ENCODE measurements at places on chromosomes 1 and 21.

DNA sequence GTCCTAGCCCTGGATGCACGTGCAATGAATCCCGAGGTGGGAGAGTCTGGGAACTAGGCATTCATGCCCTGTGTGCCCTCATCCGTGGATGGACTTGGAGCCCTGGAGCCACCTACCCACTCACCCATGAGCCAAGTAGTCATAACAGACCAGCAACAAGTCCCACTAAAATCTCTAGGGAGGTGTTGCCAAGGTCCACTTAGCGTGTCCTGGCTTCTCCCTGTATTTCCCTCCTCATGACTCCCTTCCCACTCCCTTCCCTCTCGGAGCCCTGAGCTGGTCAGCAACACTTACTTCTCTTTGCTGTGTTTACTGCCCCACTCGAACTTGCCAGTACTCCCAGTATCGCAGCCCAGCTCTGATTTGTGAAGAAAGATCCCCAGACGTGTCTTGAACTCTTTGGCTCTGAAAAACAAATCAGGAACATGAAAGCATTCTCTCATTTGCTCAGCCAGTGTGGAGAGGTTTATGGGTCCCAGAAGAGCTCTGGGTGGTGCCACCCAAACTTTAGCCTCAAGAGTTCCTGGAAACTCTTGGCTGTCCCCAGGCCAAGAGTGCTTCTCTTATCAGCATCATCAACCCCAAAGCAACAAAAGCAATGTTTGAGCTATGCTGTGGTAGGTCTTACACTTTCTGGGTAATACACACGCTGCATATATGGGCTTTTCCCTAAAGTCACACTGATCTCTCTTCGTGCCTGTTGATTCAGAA is 1.1 kb downstream of the RGS16 start:
- DNase-seq: no peak

- no peak for DNase-seq
Measured at GRCh38 chr1:165532053-165532452, 11.7 kb upstream of the LRRC52 start.

- DNase-seq: no peak
Measured at GRCh38 chr1:61446531-61446991, 278.4 kb downstream of the TM2D1 start.

DNA sequence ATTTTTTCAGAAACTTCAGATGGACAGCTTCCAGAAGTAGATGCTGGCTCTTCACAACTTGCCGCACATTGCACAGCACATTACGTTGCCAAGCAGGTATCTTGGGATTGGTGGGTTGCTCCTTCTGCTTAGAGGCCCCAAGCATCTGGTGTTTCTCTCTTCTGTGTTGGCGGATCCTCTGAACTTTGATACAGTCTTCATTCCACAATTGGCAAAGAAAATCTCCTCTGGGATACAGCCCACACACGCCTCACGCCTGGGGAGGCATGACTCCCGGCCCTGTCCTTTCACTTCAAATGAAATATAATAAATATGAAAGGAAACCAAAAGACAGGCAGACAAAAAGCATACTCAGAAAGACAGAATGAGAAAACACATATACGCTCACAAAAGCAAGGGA is 72.3 kb upstream of the PPP2R5A start:
- DNase-seq: no peak

GRCh38 chr1:238469146-238469631 is 578.5 kb upstream of the ZP4 start:
- DNase-seq: no peak
